ENCODE measurements at places on chromosomes 13 and 19.

- DNase-seq: no peak
Observed at GRCh38 chr13:51874651-51875050, 12.9 kb downstream of the CCDC70 start.

- no peak for DNase-seq
Observed at GRCh38 chr13:27281420-27281819, 10.8 kb downstream of the RASL11A start.

- DNase-seq: no peak
Observed at GRCh38 chr13:94495806-94496205, 16.3 kb upstream of the DCT start.

GRCh38 chr13:26379831-26380230 is 125.9 kb downstream of the CDK8 start:
- no peak for DNase-seq

- DNase-seq: no peak
Observed at GRCh38 chr13:44088991-44089413, 209.3 kb downstream of the LACC1 start.

DNA sequence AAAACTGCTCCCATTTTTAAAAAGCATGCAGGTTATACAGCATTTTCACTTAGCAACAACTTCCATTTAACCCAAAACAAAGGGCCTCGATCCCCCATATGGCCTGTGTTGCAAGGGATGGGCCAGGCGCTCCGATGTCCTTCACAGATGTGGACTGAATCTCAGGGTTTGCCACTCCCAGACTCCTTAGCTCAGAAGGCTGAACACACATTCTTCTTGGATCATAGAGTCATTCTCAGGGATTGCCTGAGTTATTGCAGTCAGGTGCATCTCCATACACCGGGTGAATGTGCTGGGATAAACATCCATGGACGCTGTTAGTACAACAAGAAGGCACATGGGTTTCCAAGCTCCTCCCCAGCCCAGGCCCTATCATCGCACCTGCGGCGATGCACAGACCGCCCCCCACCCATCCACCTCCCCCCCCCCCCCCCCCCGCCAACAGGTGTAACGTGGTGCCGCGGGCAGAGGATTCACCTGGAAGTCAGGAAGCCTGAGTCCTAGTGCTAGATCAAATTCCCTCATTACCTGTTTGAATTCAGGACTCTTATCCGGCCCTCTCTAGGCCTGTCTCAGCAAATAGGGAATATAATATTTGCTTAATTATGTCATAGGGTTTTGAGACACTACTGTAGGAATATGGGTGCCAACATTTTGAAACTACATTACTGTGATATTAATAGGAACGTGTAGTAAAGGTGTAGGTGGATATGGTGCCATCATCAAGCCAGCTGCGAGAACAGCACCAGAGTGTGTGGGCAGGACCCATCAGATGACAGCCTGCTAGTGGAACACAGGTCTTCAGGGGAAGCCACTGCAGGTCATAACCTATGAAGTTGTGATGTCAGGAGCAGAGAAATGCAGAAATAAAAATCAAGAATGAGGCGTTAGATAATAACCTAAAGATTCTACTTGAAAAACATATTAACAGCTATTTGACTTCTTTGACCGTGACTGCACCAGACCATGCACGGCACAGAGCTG is 110.9 kb downstream of the SACS start:
- no peak for DNase-seq

DNA sequence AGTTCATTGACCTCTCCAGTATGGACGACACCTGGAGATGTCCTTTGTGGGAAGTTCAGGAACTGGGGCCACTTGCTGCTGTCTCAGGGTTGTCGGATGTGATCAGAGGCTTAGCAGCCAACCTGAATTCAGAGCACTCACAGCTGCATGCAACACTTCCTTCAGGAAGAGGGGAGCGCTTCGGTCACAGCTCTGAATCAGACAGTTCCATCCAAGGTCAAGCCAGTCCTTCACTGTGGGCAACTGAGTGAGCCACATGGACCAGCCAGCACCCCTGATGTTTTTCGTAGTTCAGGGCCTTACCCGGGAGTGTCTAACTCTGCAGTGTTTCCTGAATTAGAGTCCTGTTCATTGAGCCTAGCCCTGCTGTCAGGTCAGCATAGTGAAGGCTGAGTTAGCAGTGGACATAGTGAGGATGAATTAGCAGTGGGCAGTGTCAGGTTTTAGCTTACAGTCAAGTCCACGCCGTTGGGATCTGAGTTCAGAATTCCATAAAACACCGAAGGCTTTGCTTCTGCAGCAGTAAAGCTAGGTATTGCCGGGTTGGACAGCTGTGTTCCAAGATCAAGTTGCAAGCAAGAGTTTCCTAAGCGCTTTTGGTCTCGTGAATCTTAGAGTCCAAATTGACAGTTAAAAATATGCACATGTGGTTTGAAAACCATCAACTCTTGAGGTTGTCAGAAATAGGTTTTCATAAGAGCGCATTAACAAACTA is 5.1 kb downstream of the ZNF555 start:
- no peak for DNase-seq

DNA sequence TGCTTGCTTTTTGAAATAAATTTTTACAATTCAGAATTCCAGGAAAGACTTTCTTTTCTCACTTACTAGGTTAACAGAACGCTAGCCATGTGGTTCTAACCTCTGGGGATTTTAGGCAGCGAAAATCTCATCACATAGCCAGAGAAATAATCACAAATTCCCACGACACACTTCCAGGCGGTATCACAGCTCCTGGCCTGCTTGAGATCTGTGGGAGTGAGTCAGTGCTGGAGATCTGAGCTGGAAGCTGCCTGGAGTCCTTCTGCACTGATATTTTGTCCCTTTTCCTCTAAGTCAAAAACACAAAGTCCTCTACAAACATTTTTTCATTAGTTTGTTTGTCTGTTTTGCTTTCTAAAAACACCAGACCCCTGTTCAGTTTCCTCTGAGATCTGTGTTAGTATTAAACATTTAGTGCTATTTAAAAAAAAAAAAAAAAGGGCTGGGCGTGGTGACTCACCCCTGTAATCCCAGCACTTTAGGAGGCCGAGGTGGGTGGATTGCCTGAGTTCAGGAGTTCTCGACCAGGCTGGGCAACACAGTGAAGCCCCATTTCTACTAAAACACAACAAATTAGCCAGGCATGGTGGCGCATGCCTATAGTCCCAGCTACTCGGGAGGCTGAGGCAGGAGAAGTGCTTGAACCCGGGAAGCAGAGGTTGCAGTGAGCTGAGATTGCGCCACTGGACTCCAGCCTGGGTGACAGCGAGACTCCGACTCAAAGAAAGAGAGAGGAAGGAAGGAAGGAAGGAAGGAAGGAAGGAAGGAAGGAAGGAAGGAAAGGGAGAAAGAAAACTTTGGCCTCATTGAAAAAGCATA is 12.2 kb upstream of the UBE2L5 start:
- DNase-seq: no peak

GRCh38 chr13:112077729-112078128 is 10.8 kb downstream of the SOX1 start:
- no peak for DNase-seq

DNA sequence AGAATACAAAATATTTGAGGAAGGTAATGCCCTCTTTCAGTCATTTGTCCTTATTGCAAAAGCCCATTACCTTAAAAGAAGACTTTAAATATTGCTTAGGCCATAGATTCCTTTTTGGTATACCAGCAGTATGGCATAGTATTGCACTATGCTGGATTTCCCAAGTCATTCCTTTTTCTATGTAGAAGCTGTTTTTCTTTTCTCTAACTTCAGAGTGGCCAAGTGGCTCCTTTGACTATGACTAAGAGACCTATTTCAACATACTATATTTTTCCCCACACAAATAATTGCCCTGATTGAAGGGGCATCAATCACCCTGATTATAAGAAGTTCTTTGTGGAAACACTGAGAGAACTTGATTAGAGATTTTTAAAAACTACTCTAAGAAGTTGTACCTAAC is 68.6 kb downstream of the UFM1 start:
- DNase-seq: no peak

DNA sequence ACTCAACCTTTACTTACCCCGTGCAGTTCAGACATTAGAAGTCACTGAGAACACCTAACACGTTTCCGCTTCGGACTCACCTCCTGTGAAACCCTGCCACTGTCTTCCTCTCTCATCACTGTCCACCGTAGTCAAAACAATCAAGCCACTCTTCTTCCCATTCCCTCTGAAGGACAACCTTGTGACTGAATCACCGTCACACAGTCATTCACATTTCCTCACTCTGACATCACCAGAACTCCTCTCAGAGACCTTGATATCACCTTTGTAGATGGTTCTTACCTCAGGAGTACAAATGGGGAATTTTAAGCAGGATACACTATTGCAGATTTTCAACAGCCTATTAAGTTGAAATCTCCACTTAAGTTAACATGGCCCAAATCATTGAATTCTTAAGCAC is 1.3 kb upstream of the KBTBD6 start:
- no peak for DNase-seq

DNA sequence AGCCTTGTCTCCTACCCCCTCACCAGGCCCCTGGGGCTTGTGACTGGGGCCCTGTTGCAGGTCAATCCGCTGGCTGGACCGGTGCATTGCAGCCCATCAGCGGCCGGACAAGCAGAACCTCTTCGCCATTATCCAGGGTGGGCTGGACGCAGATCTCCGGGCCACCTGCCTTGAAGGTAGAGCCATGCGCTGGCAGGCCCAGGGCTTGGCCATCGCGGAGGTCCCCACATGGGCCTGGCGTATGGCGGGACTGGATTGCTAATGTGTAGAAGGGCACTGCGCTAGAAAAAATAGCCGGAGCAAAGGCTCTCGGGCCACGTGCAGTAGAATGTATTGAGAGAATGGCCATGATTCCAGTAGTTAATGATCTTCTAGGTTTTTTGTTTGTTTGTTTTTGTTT is 6.2 kb downstream of the QTRT1 start:
- DNase-seq: no peak

DNA sequence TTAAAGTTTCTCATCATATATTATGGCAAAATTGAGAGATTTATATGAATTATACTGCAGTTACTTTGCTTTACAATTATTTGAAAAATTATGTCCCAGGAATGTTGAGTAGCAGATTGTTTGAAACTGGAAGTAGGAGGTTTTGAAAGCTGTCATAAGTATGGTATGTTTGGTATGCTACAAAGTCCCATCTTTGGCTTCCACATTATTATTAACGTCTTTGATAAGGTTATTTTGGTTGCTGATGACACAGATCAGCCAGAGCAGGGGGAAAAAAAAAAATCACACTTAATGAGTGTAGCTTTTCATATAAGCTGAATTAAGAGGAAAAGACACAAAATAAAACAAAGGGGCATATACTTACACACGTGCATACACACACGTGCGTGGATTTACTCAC is 130.1 kb downstream of the SLITRK1 start:
- DNase-seq: no peak

DNA sequence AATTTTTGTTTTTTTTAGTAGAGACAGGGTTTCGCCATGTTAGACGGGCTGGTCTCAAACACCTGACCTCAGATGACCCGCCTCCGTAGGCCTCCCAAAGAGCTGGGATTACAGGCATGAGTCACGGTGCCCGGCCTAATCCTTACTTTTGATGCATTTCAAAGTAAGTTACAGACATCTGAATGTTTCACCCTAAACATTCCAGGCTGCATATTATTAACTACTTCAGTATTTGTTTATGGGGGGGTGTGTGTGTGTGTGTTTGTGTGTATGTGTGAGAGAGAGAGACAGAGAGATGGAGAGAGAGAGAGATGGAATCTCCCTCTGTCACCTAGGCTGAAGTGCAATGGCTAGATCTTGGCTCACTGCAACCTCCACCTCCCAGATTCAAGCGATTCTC is 13.1 kb downstream of the SULT2B1 start:
- no peak for DNase-seq

DNA sequence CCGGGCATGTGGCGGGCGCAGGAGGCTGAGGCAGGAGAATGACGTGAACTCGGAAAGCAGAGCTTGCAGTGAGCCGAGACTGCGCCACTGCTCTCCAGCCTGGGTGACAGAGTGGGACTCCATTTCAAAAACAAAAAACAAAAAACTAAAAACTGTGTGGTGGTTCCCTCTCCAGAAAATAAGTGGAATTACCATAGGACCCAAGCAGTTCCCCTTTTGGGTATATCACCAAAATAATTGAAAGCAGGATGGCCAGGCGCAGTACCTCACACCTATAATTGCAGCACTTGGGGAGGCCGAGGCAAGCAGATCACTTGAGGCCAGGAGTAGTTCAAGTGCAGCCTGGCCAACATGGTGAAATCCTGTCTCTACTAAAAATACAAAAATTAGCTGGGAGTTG is 15.7 kb upstream of the LDLR start:
- DNase-seq: no peak

GRCh38 chr13:99974939-99975561 is 3.5 kb upstream of the ZIC5 start:
- no peak for DNase-seq

GRCh38 chr13:44465318-44465717 is 91.7 kb downstream of the SERP2 start:
- no peak for DNase-seq

GRCh38 chr19:50658441-50659317 is 9.4 kb downstream of the C19orf81 start:
- no peak for DNase-seq

DNA sequence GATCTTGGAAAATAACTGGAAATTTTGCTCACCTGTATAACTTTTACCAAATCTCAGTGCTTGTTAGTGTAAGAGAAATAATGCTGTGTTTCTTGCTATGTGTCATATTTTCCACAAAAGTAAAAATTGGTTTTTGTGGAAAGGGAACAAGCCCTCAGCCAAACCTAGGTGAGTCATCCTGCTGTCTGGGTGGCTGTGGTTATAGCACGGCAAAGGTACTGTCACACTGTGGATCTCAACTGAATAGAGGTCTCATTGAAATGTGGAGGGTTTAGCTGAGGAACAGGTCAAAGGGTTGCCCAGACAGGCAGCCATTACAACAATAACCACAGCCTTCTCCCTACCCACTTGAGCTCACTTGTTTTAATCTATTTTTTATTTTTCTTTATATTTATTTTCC is 338.8 kb upstream of the DACH1 start:
- no peak for DNase-seq

DNA sequence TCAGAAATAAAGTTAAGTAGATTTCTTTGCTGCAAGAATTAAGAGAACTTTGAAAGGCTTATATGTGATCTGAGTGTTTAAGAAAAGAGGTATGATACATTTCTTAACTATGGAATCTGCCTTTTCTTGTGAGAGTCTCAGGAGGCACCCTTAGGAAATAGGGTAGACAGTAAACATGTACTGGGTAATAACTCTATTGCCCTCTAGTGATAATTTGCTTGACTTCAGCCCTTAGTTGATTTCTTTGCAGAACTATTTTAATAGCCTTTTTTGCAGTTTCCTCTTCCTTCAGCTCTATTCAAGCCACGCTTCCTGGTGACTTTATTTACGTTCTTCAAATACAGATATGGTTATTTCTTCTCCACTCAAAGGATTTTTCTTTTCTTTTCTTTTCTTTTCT is 37.0 kb upstream of the CCNA1 start:
- no peak for DNase-seq

GRCh38 chr19:29538146-29538545 is 12.4 kb downstream of the VSTM2B start:
- DNase-seq: no peak

- DNase-seq: no peak
Observed at GRCh38 chr13:96967248-96967745, 27.0 kb downstream of the OXGR1 start.

GRCh38 chr13:112445411-112446271 is 69.5 kb downstream of the SPACA7 start:
- DNase-seq: no peak

- no peak for DNase-seq
Observed at GRCh38 chr19:5103061-5103701, 134.3 kb downstream of the KDM4B start.

- DNase-seq: no peak
Observed at GRCh38 chr13:36713887-36714286, 40.1 kb downstream of the SERTM1 start.

GRCh38 chr19:1001538-1002166 is 1.4 kb downstream of the GRIN3B start:
- DNase-seq: no peak

- DNase-seq: no peak
Observed at GRCh38 chr13:111327730-111328573, 7.5 kb downstream of the TEX29 start.

Data from NCI-H2081 treated with DMSO at 0.1 percent for 48 hours (cell line).